ENCODE measurements at places on chromosomes 11 and 22. TPM values are rescaled to one million over a fixed set of nuclear protein-coding genes. Genes with fewer than 3 reads are reported as not detected.

KRTAP5-2 gene
- not detected for total RNA-seq

GRCh38 chr11:73454987-73455386 lies 78.8 kb downstream of the RELT start:
- H3K27ac ChIP-seq, result no peak overlapping the region
- no peaks in the 10 kb centered on the region for H3K4me1 ChIP-seq
- H3K36me3 ChIP-seq, result peaks cover 3% of the 10 kb centered on the region

DNA sequence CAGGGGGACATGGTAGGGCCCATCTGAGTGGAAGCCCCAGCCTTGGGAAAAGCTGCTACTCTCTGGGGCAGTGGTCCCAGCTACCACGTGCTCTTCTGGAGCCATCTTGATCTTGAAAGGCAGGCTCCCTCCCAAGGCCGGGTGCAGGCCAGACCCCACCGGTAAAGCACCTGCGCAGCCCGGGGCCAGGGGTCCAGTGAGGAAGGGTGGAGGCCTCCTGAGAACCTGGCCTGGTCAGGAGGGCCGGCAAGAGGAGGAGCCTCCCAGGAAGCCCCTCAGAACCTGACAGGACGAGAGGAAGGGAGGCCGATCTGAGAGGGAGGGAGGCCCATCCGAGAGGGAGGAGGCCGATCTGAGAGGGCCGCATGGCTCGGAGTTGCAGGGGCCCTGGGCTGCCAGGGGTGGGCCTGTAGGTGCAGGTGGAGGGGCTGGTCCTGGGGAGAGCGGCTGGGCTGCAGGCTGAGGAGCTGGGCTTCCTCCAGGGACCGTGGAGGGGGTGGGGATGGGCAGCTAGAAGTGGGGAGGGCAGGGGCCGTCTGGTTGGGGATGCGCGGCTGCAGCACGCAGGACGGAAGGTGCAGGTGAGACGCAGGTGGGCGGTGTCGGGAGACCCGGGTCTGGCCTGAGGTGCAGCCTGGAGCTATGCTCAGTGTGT lies 529 bp downstream of the GRAMD4 start:
- no peak overlapping the region for H3K4me3 ChIP-seq
- DNase-seq, result no peak
- no peaks in the 10 kb centered on the region for H3K36me3 ChIP-seq
- no peaks in the 10 kb centered on the region for H3K4me1 ChIP-seq

DNA sequence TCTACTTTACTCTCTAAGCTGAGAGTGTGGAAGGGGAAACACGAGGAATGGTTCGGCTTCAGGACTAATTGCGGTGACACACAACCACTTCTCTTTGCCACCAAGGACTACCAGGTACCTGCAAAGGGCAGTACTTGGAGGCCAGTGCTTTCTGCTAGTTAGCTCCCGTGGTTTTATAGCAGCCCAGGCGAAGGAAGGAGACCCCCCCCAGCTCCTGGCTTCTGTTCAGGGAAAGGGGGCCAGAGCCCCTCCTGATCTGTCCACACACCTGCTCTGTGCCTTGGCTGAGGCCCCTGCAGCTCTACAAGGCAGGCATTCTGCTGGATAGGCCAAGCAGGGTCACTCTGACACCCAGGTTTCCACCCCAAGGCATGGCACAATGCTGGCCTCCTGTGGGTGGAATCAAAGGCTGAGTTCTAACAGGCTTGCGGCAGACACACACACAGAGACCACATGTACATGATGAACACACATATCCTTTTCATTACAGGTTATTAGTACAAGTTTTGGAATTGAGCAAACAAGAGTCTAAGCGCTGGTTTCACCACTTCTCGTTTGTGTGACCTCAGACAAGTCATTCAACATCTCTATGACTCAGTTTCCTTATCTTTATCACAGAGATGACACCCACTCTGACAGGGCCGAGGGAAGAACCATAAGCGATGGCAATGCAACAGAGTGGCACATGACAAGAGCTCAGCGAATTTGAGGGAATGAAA lies 7.5 kb downstream of the SERPIND1 start:
- peaks cover 1% of the 10 kb centered on the region for H3K4me1 ChIP-seq
- H3K27me3 ChIP-seq, result no peaks in the 10 kb centered on the region
- H3K27ac ChIP-seq, result no peak overlapping the region
- no peak overlapping the region for H3K4me3 ChIP-seq
- no peaks in the 10 kb centered on the region for H3K36me3 ChIP-seq

NAV2 gene
- total RNA-seq, result 4.2 TPM

DNA sequence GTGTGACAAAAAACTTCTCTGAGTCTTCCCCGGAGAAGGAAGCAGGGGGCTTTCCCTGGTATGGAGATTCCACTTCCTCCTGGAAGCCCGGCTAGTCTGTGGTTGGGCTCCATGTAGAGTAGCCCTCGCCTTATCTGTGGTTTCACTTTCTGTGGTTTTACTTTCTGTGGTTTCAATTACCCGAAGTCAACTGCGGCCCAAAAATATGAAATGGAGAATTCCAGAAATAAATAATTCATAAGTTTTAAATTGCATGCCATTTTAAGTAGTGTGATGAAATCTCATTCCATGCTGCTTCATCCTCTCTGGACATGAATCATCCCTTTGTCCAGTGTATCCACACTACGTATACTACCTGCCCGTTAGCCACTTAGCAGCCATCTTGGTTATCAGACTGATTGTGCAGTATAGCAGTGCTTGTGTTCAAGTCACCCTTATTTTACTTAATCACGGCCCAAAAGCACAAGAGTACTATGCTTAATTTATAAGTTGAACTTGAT lies 275.0 kb upstream of the SESN3 start:
- no peak overlapping the region for H3K27ac ChIP-seq
- H3K4me3 ChIP-seq, result no peak overlapping the region
- no peak for DNase-seq
- H3K36me3 ChIP-seq, result no peaks in the 10 kb centered on the region
- H3K4me1 ChIP-seq, result no peaks in the 10 kb centered on the region

C22orf15 gene
- 4.1 TPM for total RNA-seq

DNA sequence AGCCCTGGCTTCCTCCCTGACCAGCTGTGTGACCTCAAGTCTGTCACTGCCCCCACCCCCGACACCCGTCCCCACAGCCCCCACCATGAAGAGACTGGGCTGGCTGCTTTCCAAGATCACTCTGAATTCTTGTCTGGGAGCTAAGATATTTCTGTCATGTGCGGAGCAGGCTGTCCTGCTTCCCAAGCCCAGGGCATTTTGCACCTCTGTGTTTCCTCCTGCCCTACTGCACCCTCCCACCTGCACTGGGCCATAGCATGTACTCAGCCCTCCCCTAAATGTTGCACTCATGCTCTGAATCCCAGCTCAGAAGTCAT lies 30.3 kb upstream of the MYEOV start:
- H3K27ac ChIP-seq, result no peak overlapping the region
- H3K36me3 ChIP-seq, result no peaks in the 10 kb centered on the region
- no peak overlapping the region for H3K4me3 ChIP-seq
- no peaks in the 10 kb centered on the region for H3K4me1 ChIP-seq
- DNase-seq, result no peak

SLC22A12 gene
- total RNA-seq, result not detected

- H3K36me3 ChIP-seq, result no peaks in the 10 kb centered on the region
- no peak overlapping the region for H3K4me3 ChIP-seq
Observed at GRCh38 chr11:68674461-68674860, 9.9 kb upstream of the GAL start.

DNA sequence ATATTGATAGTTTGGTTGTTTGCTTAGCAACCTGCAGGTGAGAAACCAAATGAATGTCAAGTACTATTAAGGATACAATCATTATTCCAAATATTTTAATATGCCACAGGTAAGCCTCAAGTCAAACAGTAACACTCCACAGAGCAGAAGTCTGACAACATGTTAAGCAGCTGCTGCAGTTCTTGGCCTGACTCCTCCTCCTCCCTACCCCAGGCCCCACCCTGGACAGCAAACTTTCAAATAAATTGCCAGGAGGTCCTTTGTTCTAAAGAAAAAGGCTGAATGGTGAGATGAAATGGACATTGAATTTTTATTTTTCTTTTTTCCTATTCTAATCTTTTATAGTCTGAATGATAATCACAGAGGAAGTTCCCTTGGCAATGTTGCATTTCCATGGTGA lies 260.0 kb upstream of the POU2AF2 start:
- DNase-seq, result no peak
- H3K27me3 ChIP-seq, result no peaks in the 10 kb centered on the region
- no peaks in the 10 kb centered on the region for H3K36me3 ChIP-seq

- H3K27ac ChIP-seq, result no peak overlapping the region
- peaks cover 2% of the 10 kb centered on the region for H3K27me3 ChIP-seq
- no peaks in the 10 kb centered on the region for H3K36me3 ChIP-seq
Observed at GRCh38 chr11:73228268-73229134, 10.4 kb downstream of the P2RY2 start.

- H3K27me3 ChIP-seq, result no peaks in the 10 kb centered on the region
- DNase-seq, result no peak
- no peaks in the 10 kb centered on the region for H3K36me3 ChIP-seq
- no peak within 1 kb of the TSS for H3K4me3 ChIP-seq
- no peaks in the 10 kb centered on the region for H3K4me1 ChIP-seq
- no peak within 1 kb of the TSS for H3K27ac ChIP-seq
Observed at GRCh38 chr11:72191961-72192381, at the start of gene FOLR1. TSS of gene FOLR1 (plus strand) at chr11:72192140. CDS start at chr11:72192174, 34 bp downstream.

LDHAL6A gene
- total RNA-seq, result not detected

DNA sequence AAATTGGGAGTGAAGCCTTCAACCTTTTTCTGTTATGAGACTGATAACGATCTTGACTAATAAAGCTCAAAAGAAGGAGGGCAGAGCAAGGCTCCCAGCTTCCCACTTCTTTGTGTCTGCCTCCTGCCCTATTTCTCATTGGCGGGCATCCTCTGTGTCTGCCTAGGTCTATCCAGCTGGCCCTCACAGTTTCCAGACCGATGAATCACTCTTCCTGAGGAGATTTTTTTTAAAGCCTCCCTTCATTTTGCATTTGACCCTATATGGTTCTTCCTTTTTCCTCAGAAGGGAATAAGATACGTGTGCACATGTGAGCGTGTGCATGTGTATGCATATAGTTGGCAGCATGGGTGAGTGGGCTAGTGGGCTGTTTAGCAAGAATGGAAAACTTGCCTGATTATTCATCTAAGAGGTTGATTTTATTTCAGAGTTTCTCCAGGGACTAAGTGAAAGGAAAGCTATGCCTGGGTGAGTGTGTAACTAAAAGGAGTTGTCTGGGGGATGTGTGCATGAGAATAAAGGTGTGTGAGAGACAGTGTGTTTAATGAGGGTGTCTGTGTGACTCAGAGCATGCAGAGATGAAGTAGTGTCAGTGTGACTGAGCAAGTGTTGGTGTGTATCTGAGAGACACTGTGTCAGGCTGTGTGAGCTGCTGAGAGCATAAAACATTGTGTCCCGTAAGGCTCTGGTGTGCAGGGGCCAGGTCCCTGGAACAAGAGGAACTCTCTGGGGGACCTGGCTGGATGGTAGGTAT lies 12.2 kb downstream of the PHLDB1 start:
- peaks cover 9% of the 10 kb centered on the region for H3K4me1 ChIP-seq
- DNase-seq, result no peak
- H3K4me3 ChIP-seq, result no peak overlapping the region
- H3K36me3 ChIP-seq, result no peaks in the 10 kb centered on the region
- H3K27me3 ChIP-seq, result peaks cover 28% of the 10 kb centered on the region
- no peak overlapping the region for H3K27ac ChIP-seq

CBY1 gene
- 36.7 TPM for total RNA-seq

- no peaks in the 10 kb centered on the region for H3K27me3 ChIP-seq
- no peak overlapping the region for H3K27ac ChIP-seq
Observed at GRCh38 chr11:74780248-74781005, 31.8 kb downstream of the RNF169 start.

- H3K27ac ChIP-seq, result no peak overlapping the region
- H3K27me3 ChIP-seq, result no peaks in the 10 kb centered on the region
- H3K36me3 ChIP-seq, result no peaks in the 10 kb centered on the region
- H3K4me3 ChIP-seq, result no peak overlapping the region
- no peak for DNase-seq
Observed at GRCh38 chr11:108967571-108967970, 302.7 kb downstream of the DDX10 start.

DNA sequence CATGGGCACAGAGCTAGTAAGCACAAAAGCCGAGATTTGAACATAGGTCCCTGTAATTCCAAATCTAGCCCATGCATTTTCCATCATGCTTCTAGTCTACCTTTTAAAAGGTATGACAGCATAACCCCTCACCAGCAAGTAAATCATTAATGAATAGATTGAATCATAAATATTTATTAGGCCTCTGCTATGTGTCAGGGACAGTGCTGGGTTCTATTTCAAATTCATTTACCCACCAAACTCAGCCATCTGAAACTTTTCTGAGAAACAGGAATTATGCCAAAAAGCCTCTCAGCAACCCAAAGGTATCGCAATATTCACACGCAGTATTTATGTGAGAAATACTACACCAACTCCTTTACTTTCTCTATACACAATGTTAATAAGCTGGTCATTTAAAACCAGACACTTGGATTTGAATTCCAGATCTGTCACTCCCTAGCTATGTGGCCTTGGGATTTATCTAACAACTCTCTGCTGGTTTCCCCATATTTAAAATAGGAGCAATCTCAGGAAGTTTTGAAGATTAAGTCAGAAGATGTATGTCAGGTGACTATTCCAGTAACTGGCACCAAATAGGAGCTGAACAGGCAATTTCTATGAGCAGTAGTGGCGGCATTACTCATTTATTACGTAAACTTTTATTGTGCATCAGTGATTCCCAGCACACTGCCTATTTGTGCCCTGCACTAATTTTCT lies 191.4 kb downstream of the TENM4 start:
- no peaks in the 10 kb centered on the region for H3K4me1 ChIP-seq
- no peak for DNase-seq
- H3K27me3 ChIP-seq, result no peaks in the 10 kb centered on the region
- no peaks in the 10 kb centered on the region for H3K36me3 ChIP-seq
- no peak overlapping the region for H3K4me3 ChIP-seq

GRCh38 chr11:80771017-80771416 lies 1330.2 kb upstream of the TENM4 start:
- no peaks in the 10 kb centered on the region for H3K36me3 ChIP-seq
- H3K4me3 ChIP-seq, result no peak overlapping the region
- no peak overlapping the region for H3K27ac ChIP-seq
- no peaks in the 10 kb centered on the region for H3K4me1 ChIP-seq
- DNase-seq, result no peak

- no peak for DNase-seq
- no peak within 1 kb of the TSS for H3K27ac ChIP-seq
- H3K4me3 ChIP-seq, result peak within 1 kb of the TSS; percentile 23
- H3K27me3 ChIP-seq, result peaks cover 29% of the 10 kb centered on the region
- H3K36me3 ChIP-seq, result no peaks in the 10 kb centered on the region
- peaks cover 4% of the 10 kb centered on the region for H3K4me1 ChIP-seq
Observed at GRCh38 chr11:7251836-7252682, at the start of gene SYT9. TSS of gene SYT9 (plus strand) at chr11:7251904. CDS start at chr11:7252187, 283 bp downstream.

ART5 gene
- not detected for total RNA-seq

OR4B1 gene
- not detected for total RNA-seq

All from naive thymus-derived CD8-positive, alpha-beta T cell (primary cell).